Midbrain (tissue), 1 donor: ENCODE measurements at places on chromosomes 7 and 10.
A peak's percentile ranks its signal among the peaks of the same experiment; 100 is the strongest.

- no peak for DNase-seq
These were observed 64.8 kb downstream of the MRC1 start for GRCh38 chr10:17873946-17874345.

GRCh38 chr7:1090686-1091643 lies 3.1 kb downstream of the GPER1 start:
- DNase-seq: no peak

DNA sequence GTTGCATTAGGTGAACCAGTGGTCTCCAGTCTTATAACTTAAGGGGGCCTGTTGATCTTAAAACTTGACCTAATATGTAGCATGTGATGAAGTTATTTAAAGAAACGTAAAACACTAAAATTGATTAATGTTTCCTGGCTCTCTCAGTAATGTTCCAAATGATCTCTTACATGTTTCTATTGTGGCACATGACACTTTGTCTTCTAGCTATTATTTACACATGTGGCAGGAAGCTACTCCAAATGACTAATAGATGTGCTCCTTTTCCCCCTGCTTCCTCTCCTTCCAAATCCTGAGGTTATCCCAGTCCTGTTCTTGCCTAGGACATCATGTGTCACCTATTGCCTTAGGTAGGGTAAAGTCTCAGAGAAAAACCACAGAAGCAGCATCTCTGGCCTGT lies 89.4 kb downstream of the FAS start:
- DNase-seq: no peak

DNA sequence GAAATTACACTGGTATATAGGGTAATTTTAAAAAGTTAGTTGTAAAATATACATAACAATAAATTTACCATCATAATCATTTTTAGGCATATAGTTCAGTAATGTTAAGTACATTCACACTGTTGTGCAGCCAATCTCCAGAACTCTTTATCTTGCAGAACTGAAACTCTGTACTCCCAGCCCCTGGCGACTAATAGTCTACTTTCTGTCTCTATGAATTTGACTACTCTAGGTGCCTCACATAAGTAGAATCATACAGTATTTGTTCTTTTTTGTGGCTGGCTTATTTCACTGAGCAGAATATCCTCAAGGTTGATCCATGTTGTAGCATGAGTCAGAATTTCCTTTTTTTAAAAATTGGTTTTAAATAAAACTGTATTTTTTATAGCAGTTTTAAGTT lies 41.4 kb downstream of the NRF1 start:
- no peak for DNase-seq

DNA sequence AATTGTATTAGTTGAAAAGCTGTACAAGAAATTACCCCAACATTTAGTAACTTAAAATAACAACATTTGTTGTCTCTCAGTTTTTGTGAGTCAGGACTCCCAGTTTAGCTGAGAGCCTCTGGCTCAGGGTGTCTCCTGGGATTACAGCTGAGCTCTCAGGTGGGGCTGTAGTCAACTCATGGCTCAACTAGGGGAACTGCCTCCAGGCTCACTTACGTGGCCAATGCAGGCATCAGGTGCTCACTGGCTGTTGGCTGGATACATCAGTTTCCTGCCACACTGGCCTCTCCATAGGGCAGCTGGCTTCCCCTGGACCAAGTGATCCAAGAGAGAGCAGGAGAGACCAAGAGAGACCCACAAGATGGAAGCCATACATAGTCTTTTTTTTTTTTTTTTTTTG lies 17.5 kb downstream of the CCNY start:
- DNase-seq: no peak

- no peak for DNase-seq
These were observed 11.4 kb upstream of the INPP5F start for GRCh38 chr10:119714484-119714816.

GRCh38 chr10:63260860-63261251 lies 127.7 kb downstream of the NRBF2 start:
- no peak for DNase-seq

- DNase-seq: peak; percentile 43
These were observed 3.5 kb downstream of the MKRN1 start for GRCh38 chr7:140475747-140476333.

DNA sequence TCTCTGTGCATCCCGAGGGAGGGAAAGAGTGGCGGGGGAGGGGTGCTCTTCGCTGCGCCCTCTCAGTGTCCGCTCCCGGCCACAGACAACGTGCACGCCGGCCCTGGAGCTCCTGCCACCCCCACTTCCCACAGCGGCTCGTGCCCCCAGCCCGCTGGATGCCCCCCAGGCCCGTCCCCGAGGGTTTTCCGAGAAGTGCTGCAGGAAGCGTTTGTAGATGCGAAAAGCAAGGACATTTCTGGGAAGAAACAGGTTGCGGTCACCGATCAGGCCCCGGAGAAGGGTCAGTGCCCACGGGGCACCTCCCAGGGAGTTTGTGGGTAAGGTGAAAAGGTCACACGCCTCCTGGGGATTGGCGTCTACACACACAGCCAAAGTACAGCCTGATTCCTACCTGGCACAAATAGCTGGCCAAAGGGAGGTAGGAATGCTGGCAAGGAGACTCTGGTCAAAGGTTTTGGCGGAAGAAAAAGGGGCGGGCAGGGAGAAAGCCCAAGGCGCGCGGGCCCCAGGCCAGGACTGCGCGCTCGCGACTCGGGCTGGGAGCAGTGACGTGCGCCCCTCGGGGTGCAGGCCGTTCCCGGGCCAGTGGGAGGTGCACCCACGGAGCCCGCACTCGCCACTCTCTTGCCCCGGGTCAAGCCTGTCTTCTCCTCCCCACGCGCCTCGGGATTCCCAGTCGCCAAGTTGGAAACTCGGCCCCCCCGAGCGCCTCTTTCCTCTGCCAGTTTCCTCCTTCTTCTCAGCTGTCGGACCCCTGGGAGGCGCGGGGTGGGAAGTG lies 1.5 kb upstream of the NRP1 start:
- no peak for DNase-seq
